ENCODE measurements at places on chromosomes 7 and 10.

- no peak for DNase-seq
Measured at GRCh38 chr7:70271617-70272081, 673.4 kb downstream of the AUTS2 start.

DNA sequence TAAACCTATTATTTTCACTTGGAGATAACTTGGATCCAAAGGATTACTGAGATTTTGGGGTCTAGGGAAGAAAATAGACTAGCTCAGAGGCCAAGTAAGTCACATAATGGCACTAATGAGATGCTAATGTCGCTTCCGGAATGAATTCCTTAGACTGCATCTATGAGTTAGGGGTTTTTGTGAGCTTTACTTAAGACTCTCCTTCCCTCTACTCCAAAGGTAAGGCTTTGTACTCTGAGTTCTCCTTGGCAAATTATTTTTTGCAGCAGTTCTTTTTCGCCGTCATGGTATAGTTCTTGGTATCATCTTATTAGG is 143.9 kb upstream of the KLF14 start:
- DNase-seq = no peak

DNA sequence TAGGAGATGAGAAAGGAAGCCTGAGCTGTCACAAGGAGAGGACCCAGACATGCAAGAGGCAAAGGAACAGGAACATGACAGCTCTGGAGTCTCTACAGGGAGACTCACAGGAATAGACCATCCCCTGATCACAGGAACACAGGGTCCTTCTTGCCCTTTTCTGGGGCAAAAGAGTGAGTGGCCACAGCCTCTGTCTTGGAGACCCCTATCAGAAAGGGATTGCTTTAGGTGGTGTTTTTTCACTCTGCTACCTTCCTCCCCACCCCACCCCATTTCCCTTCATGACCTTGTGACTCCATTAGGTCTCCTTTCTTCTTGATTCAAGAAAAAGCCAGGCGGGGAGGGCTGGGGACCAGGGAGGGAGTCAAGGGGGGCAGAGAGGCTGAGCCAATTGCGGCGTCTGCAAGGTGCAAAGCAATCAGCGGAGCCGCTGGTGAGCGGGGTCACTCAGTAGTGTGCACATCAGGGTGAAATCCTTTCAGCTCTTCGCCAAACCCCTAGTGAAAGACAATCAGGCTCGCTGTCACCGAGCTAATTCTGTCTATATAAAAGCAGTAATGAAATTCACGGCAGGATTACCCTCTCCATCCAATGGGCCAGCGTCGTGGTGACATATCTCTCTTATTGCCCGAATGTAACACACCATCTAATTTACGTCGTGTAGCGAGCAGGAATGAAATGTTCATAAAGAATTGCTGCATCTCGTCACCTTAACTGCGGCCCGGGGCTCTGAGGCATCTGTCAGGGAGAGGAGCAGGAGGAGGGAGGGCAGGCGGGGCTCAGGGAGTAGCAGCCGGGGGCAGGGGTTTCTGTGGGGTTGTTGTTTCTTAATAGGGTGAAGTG is 31.5 kb upstream of the BTRC start:
- no peak for DNase-seq

- DNase-seq = no peak
Measured at GRCh38 chr10:11594589-11595394, 16.7 kb downstream of the USP6NL start.

GRCh38 chr10:75243426-75243825 is 7.7 kb upstream of the COMTD1 start:
- no peak for DNase-seq

- DNase-seq = no peak
Measured at GRCh38 chr10:11758527-11759236, 16.5 kb downstream of the ECHDC3 start.

- DNase-seq = no peak
Measured at GRCh38 chr7:34844406-34844805, 186.4 kb downstream of the NPSR1 start.

DNA sequence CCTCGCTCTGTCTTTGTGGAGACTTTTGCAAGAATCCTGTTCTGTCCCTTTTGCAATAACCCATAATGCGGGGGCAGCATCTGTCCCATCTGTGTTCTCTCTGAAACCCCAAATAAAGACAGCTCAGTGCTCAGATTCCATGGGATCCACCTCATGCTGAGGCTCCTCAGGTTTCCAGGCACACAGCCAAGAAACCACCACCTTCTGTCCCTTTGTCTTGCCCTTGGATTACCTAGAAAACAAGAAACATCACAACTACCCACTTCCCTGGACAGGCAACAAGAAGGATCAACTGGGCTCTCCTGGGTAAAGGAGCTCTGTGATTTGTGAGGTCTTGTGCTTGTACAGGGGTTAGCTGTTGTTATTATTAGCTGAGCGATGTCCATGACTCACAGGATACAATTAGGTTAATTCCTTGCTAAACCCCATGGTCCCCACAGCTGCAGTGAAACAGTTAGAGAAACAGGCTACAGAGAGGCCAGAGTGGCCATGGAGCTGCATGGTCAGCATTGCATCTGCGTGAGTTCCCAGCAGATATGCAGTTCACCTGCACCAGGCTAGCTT is 50.2 kb downstream of the CXCL12 start:
- no peak for DNase-seq

DNA sequence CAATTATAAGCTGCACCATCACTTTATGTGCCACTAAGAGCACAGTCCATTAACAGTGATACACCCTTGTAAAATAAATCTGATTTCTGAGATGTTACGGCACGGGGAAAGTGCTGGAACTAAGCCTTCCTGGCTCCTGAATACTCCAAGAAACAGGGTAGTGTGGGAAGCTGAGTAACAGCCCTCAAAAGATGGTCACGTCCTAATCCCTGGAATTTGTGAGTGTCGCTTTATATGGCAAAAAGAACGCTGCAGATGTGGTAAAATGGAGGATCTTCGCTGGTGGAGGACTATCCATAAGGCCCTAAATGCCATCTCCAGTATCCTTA is 13.5 kb downstream of the ESYT2 start:
- DNase-seq = no peak

DNA sequence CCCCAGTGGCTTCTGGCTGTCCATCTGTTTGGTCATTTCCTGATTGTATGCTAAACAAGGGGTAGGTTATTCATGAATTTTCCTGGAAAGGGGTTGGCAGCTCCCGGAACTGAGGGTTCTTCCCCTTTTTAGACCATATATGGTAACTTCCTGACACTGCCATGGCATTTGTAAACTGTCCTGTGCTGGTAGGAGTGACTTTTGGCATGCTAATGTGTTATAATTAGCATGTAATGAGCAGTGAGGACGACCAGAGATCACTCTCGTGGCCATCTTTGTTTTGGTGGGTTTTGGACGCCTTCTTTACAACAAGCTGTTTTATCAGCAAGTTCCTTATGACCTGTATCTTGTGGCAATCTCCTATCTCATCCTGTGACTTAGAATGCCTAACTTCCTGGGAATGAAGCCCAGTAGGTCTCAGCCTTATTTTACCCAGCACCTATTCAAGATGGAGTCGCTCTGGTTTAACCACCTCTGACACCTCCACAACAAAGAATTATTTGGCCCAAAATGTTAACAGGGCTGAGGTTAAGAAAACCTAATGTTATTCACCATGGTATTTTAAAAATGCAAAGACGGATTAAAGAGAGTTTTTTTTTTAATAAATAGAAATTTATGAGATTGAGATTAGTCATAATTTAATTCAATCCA is 2.4 kb upstream of the PTN start:
- no peak for DNase-seq

DNA sequence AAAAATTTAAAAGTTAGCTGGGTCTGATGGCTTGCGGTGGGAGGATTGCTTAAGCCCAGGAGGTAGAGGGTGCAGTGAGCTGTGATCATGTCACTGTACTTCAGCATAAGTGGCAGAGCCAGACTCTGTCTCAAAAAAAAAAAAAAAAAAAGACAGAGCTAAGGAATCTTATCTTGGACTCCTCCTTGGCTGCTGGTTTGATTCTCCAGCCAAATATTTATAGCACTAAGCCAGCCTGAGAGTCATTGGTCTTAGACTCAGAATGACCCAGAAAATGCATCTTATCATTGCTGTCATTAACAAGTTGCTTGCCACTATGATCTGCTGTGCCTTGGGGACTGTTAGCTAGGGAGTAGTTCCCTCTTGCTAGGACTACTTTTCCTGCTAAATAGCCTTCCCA is 164.7 kb downstream of the GNAT3 start:
- DNase-seq = no peak

DNA sequence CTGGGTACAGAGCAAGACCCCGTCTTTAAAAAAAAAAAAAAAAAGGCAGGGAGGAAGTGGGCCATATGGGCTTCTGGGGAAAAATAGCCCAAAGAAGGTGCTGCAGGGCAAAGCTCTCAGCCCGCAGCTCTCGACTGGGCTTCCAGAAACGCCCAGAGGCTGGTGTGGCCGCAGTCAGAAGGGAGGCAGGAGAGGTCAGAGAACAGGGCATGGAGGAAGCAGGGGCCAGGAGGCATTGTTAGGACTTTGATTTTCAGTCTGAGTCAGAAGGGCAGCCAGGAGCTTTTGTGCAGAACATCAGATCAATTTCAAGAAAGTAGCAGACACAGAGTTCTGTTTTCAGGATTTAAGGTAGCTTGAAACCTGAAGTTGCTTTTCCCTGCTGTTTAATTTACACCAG is 35.3 kb upstream of the CYTH3 start:
- DNase-seq = no peak

DNA sequence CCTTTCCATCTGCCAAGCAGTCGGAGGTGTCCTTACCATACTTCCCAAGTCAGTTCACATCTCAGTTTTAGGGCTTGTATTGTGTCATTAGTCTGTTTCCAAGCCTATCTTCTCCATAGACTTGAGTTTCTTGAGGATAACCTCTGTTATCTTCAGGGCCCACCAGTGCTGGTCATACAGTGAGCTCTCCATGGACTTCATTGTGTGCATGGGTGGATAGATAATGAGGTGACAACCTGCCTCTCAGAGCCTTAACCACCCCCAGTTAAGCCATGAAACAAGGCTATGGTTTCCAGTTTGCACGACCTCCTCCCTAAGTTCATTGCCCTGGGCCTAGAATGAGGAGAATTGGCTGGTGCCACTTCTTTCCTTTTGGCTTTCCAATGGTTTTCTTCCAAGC is 38.5 kb upstream of the WAC start:
- no peak for DNase-seq

DNA sequence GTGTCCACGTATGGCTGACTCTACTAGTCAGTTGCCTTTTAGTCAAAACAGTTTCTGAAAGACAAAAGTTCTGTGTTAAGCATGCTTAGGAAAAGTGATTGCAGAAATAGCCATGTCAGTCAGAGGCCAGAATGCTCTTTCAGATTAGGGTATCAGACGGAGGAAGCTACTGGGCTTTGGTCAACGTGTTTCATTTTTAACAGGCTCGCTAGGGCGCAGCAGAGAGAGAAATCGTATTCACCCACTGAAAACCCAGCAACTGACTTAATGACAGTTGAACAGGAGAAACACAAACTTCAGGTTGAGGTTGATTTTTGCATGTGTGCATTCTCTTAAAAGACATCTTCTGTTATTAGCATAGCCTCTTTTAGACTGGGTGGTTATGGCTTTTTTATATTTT is 322.6 kb upstream of the KIAA1217 start:
- no peak for DNase-seq

GRCh38 chr7:99004216-99004615 is 125.9 kb downstream of the TRRAP start:
- DNase-seq = no peak

DNA sequence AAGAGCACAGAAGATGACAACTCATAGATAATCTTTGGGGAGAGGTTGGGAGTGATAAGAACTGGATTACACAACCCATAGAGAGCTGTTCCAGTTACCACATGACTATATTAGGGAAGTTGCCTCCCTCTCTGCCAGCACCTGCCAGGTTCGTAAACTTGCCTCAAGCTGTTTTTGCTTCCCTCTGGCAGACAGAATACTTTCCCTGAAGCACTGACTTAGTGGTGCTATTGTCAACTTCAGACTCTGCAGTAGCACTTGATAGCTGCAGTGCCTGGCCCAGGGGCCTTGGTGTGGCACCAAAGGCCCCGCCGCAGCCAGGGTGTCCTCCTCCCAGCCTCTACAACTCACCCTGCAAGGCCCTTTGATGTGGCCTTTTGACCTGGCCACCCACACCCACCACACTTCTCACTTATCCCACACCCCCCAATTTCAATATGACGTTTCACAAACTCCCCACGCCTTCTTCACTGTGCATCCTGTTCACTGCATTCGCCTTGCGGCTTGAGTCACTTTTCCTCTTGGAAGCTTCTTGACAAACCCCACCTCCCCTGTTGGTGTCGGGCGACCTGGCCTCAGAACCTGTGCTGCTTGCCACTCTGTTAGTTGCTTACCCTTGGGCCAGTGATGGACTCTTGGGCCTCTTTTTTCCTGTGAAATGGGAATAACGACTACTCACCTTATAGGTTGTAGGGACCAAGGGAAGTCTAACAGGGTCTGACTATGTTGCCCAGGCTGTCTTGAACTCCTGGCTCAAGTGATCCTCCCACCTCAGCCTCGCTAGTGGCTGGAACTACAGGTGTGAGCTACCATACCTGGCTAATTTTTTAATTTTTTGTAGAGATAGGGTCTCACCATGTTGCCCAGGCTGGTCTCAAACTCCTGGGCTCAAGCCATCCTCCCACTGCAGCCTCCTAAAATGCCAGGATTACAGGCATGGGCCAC is 50.2 kb upstream of the PODXL start:
- peak; percentile 59 for DNase-seq

- DNase-seq = no peak
Measured at GRCh38 chr7:95607561-95607960, 11.2 kb upstream of the PDK4 start.

- DNase-seq = no peak
Measured at GRCh38 chr10:100735337-100736143, 9.8 kb upstream of the PAX2 start.

GRCh38 chr10:47378183-47378510 is 5.9 kb downstream of the ZNF488 start:
- no peak for DNase-seq

GRCh38 chr7:26593393-26593792 is 271.0 kb downstream of the SKAP2 start:
- no peak for DNase-seq

GRCh38 chr7:116999311-116999710 is 46.0 kb downstream of the ST7 start:
- no peak for DNase-seq

DNA sequence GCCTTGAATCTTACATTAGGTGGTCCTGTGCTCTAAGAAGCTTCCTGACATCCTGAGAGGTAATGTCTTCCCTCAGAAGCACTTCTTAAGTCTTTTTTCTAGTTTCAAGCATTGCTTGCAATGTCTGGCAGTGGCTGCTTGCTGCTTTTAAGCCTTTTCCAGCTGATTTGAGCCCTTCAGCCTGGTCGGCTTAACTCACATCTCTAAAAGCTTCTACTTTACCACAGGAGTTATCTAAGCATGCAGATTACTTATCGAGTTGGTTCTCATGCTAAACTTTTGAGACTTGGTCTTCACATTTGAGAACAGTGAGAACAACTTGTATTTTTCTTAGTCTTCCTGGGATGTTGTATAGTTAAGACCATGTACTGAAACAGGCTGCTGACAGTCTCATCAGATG is 3.9 kb downstream of the LRMDA start:
- DNase-seq = no peak

GRCh38 chr7:81846398-81846797 is 76.6 kb upstream of the HGF start:
- no peak for DNase-seq
